ENCODE measurements at places on chromosomes 6 and 20. TPM values are rescaled to one million over a fixed set of nuclear protein-coding genes. Genes with fewer than 3 reads are reported as not detected.

The TRAPPC3L gene
- polyA plus RNA-seq = 0.71 TPM

The FOXQ1 gene
- 0.33 TPM for polyA plus RNA-seq

The BPIFB4 gene
- not detected for polyA plus RNA-seq

The NRSN1 gene
- not detected for polyA plus RNA-seq

The NT5E gene
- 10.7 TPM for polyA plus RNA-seq

The HLA-DPA1 gene
- polyA plus RNA-seq = 352 TPM

- H3K27me3 ChIP-seq = peaks cover 7% of the 10 kb centered on the region
- H3K36me3 ChIP-seq = no peaks in the 10 kb centered on the region
- DNase-seq = no peak
- peaks cover 19% of the 10 kb centered on the region for H3K4me1 ChIP-seq
- no peak overlapping the region for H3K4me3 ChIP-seq
- no peak overlapping the region for H3K27ac ChIP-seq
Measured at GRCh38 chr6:136551103-136551502, 881 bp upstream of the MAP7 start.

GRCh38 chr6:43825187-43826115 is 55.4 kb downstream of the VEGFA start:
- no peak overlapping the region for H3K27ac ChIP-seq
- H3K4me3 ChIP-seq = no peak overlapping the region
- H3K27me3 ChIP-seq = no peaks in the 10 kb centered on the region
- no peak for DNase-seq
- H3K4me1 ChIP-seq = no peaks in the 10 kb centered on the region

GRCh38 chr6:10446548-10446947 is 31.7 kb upstream of the TFAP2A start:
- H3K27ac ChIP-seq = no peak overlapping the region
- H3K27me3 ChIP-seq = no peaks in the 10 kb centered on the region
- DNase-seq = no peak
- no peaks in the 10 kb centered on the region for H3K4me1 ChIP-seq
- no peaks in the 10 kb centered on the region for H3K36me3 ChIP-seq

GRCh38 chr20:4898282-4899244 is 102.7 kb downstream of the SLC23A2 start:
- DNase-seq = no peak
- H3K4me3 ChIP-seq = no peak overlapping the region
- H3K4me1 ChIP-seq = peaks cover 24% of the 10 kb centered on the region
- H3K27me3 ChIP-seq = no peaks in the 10 kb centered on the region
- no peak overlapping the region for H3K27ac ChIP-seq

GRCh38 chr6:4264601-4265000 is 129.2 kb upstream of the ECI2 start:
- H3K27ac ChIP-seq = no peak overlapping the region
- no peak for DNase-seq
- H3K4me1 ChIP-seq = no peaks in the 10 kb centered on the region
- no peaks in the 10 kb centered on the region for H3K27me3 ChIP-seq
- H3K4me3 ChIP-seq = no peak overlapping the region
- no peaks in the 10 kb centered on the region for H3K36me3 ChIP-seq

Measured in spleen (tissue), 13 donors.